ENCODE measurements at places on chromosomes 2 and 18. TPM values are rescaled to one million over a fixed set of nuclear protein-coding genes. Genes with fewer than 3 reads are reported as not detected.
A peak's percentile ranks its signal among the peaks of the same experiment; 100 is the strongest.

DNA sequence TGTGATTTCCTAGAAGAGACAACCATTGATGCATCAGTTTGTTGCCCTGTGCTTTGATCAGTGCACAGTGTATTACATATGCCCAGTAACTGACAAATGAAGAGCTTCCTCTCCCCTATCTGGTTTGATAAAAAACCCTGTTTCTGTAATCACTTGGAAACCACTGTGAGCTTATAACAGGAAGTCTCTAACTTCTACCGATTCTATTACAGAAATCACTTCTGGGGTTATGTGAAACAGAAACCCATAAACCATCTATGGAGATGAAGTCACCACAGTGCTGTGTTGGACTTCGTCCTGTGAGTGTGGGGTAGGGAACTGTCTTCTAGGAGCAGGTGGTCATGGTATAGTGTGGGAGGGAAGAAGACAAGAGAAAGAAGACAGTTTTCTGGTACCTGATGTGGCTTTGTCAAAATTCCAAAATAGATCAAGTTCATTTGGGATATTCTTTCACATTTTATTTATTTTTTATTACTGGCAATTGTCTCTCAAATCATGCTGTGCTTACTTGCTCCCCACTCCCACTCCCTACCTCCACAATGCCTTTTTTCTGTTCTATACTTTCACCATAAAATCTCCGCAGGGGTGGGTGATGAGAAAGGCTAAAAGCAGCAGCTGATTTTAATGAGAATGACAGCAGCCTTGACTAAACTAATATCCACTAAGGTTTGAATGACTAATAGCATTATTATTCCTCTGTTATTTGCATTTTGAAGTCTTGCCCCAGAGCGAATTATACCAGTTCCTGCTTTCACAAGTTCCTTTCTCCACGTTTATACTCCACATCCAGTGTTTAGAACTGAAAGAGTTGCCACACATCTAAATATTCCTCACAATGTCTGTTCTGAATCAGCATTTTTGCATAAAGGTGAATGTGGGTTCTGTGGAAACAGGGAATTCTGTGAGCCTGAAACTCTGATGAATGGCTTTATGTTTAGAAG, 41.7 kb upstream of the RND3 start:
- H3K27ac ChIP-seq: peak overlapping the region; percentile 76
- no peaks in the 10 kb centered on the region for H3K27me3 ChIP-seq
- H3K4me1 ChIP-seq: peaks cover 27% of the 10 kb centered on the region
- no peaks in the 10 kb centered on the region for H3K36me3 ChIP-seq

ARHGAP15 gene
- total RNA-seq: not detected

DNA sequence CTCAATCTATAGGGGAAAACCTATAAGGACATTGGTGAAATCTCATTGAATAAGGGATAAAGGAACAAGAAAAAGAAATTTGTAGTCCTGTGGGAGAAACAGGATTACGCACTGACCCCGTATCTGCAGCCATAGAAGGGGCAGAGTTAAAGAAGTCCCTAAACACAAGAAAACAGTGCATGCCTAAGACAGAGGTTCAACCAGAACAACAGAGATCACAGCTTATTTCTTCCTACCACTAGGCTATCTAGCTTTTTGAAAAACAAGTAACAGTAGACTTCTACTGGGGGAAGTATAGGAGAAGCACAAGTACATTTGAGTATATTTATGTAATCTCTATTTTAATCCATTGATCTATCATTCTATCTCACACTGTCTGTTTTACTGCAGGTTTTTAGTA, 485.2 kb upstream of the REG3G start:
- no peaks in the 10 kb centered on the region for H3K4me1 ChIP-seq
- H3K36me3 ChIP-seq: no peaks in the 10 kb centered on the region

DNA sequence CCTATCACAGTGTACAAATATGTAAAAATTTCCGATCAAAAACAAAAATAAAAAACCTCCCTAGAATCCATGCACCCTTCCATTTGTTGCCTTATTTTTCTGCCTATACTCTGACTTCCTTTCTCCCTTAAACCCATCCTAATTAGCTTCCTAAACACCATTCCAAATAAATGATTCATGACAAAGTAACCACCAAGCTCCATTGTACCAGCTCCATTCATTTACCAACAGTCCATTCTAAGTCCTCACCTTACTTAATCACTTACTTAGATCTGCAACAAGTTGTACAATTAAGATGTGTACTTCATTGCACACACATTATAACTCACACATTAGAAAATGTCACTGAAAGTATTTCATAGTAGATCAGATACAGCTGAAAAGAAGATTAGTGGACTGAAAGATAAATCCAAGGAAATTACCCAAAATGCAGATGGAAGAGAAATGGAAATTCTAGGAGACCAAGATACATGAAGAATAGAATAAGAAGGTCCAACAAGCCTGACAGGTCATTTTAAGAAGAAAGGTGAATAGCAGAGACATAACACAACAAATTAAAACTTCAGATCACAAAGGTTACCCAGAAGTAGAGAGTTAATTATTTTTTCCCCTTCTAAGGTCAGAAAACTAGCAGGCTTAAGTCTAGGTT, 154.6 kb downstream of the DYM start:
- no peak overlapping the region for H3K4me3 ChIP-seq
- H3K4me1 ChIP-seq: no peaks in the 10 kb centered on the region
- no peaks in the 10 kb centered on the region for H3K27me3 ChIP-seq
- no peaks in the 10 kb centered on the region for H3K36me3 ChIP-seq
- H3K27ac ChIP-seq: no peak overlapping the region

DNA sequence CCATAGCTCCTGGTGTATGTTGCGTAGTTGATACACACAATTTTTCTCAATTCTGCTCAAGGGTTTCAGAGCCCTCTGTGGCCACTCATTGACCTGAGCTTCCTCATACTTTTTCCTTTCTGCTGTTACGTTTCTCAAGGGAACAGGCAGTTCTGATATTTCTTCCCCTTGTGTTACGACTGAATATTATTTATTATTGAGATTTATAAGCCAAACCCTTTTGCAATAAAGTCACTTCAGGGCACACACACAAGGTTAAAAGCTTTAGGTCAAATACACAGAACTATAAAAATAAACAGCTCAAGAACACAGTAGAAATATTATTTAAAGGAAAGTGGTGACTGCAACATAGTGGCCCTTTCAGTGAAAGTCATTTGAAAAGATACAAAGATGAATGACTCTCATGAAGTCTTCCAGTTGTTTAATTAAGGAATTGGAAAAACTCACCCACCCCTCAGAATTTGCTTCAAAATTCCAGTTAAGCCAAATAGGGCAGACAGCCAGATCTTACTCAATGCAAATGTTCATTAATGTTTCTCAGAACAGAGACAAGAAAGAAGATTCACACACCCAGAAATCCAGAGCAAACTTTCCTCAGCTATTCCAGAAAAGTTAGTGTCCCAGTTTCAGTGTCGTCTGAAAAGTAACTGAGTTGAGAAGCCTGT, 179.7 kb downstream of the TRIB2 start:
- H3K27me3 ChIP-seq: no peaks in the 10 kb centered on the region
- DNase-seq: no peak
- no peak overlapping the region for H3K4me3 ChIP-seq
- no peak overlapping the region for H3K27ac ChIP-seq

DNA sequence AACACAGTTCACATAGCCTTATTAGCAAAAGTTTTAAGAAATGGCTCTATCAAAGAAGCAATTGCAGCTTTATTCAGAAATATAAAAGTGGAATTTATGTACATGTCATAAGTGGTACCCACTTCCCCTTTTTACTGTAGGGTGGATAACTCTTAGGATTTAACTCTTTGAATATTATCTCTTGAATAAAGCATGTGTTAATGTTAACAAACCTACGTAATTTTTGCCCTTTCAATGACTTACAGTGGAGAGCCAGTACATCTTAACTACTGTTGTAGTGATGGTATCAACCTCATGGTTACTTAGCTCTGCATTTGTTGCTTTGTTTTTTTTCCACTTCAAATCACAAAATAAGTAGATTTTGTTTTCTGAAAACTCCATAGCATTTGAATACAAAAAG, 8.8 kb downstream of the NABP1 start:
- no peaks in the 10 kb centered on the region for H3K27me3 ChIP-seq
- no peak for DNase-seq
- no peak overlapping the region for H3K27ac ChIP-seq
- no peak overlapping the region for H3K4me3 ChIP-seq

DNA sequence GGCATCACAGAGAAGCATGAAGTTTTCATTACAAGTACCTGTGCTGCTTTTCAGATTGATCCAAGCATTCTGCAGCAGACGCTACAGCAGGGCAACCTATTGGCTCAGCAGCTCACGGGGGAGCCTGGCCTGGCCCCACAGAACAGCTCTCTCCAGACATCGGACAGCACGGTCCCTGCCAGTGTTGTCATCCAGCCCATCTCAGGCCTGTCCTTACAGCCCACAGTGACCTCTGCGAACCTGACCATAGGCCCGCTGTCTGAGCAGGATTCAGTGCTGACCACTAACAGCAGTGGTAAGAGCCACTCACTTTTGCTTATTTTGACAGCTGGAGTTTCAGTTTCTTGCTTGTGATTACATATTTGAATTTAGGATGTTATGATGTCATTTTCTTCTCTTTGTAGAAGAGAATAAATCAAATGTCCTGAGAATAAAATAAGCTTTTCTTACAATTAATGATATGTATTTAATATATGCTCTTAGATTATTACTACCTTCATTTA, 104.9 kb downstream of the ZNF236 start:
- DNase-seq: peak; percentile 54
- peaks cover 4% of the 10 kb centered on the region for H3K4me1 ChIP-seq
- no peak overlapping the region for H3K4me3 ChIP-seq
- peaks cover 12% of the 10 kb centered on the region for H3K36me3 ChIP-seq
- H3K27ac ChIP-seq: no peak overlapping the region
- H3K27me3 ChIP-seq: no peaks in the 10 kb centered on the region

DNA sequence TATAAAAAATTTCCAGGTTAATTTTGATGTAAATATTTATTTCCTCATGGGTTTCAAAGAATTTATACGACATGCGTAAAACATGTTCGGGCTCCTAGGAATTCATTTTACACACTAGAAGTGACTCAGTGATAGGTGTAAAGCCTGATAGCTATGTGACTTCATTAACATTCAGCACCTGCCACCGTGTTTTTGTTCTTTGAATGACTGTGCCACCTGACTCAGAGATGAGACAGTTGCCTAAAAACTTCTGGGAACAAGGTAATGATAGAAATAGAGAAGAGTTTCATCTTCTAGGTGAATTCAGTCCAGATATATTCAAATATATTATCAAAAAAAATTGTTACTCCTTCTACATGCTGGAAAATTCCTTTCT, 10.0 kb downstream of the IL1R2 start:
- no peaks in the 10 kb centered on the region for H3K4me1 ChIP-seq
- DNase-seq: no peak
- H3K27me3 ChIP-seq: peaks cover 8% of the 10 kb centered on the region

DNA sequence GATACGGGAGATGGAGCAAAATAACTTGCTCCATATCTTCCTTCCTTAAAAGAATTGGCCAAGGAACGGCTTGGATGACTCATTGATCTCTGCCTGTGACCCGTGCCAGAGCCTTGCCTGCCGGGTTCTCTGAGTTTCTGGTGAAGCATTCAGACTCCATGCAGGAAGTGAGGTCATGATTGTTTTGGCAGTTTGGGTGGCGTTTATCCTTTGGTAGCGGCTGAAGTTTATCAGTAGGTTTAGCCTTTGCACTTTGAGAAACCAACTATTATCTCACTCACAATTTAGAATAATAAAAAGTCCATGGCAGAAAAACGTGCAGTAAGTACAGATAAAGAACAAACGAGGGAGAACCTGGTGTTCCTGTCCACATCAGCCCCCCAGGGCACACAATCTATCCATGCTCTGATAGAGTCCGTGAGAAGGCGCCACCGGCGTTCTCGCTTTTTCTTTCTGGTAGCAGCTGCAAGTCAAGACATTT, 15.0 kb upstream of the CTAGE1 start:
- H3K4me3 ChIP-seq: no peak overlapping the region
- DNase-seq: peak; percentile 94
- peaks cover 7% of the 10 kb centered on the region for H3K4me1 ChIP-seq
- no peaks in the 10 kb centered on the region for H3K36me3 ChIP-seq

DNA sequence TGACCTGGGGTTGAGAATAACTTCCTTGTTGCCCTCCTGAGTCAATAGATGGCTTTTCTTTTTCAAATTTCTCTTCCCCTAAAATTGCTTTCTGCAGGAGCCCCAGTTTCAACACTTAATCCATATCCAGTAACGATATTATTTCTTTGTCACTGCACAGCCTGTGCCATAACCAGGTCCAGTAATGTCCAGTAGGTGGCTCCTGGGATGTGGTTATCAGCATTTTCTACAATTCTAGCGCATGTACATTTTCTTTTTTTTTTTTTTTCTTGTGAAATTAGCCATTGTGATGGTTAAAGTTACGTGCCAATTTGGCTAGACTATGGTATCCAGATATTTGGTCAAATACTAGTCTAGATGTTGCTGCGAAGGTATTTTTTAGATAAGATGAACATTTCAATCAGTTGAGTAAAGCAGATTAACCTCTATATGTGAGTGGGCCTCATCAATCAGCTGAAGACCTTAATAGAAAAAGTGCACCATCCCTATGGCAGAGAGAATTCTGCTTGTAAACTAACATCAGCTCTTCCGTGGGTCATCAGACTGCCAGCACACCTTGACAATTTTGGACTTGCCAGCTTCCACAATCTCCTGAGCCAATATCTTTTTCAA, 72.9 kb upstream of the SCG2 start:
- H3K27ac ChIP-seq: no peak overlapping the region
- no peaks in the 10 kb centered on the region for H3K36me3 ChIP-seq
- peak; percentile 65 for DNase-seq
- no peak overlapping the region for H3K4me3 ChIP-seq
- no peaks in the 10 kb centered on the region for H3K4me1 ChIP-seq

DNA sequence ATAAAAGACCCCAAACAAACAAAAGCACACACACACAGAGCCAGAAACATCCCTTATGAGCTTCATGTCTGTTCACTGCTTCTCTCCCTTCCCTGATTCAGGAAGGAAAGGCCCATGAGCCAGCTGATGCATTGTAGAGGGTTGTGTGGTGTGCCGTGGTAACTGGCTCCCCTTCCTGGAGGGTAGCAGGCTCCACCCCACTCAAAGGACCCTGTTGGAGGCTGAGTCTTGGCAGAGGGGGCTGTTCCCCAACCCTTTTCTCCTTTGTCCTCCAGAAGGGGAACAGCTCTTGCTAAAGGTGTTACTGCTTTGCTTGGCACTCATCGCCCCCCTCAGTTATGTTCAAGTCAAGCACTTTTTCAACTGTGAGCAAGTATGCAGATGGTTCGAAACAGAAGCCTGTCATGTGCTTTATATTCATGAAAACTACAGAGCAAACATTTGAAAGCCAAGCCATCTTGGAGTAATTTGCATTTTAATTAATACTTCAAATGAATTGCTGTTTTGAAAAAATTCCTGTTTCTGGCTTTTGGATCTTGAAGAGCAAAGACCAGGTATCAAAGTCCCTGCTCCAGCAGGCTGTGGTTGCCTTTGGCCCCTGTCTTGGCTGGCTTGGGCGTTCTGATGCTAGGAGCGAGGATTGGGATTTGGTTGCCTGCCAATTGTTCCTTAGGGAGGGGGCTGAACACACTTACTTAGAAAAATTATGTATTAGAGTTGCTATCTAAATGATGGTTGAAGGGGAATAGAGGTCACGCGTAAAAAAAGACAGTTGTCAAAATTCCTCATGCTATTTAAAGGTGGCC, 267.8 kb downstream of the TSN start:
- H3K27me3 ChIP-seq: no peaks in the 10 kb centered on the region
- peaks cover 8% of the 10 kb centered on the region for H3K4me1 ChIP-seq
- no peak overlapping the region for H3K27ac ChIP-seq
- H3K36me3 ChIP-seq: no peaks in the 10 kb centered on the region
